ENCODE measurements at places on chromosomes 3 and 15.

GRCh38 chr15:75329571-75329970, 6.3 kb upstream of the COMMD4 start:
- no peak for DNase-seq

DNA sequence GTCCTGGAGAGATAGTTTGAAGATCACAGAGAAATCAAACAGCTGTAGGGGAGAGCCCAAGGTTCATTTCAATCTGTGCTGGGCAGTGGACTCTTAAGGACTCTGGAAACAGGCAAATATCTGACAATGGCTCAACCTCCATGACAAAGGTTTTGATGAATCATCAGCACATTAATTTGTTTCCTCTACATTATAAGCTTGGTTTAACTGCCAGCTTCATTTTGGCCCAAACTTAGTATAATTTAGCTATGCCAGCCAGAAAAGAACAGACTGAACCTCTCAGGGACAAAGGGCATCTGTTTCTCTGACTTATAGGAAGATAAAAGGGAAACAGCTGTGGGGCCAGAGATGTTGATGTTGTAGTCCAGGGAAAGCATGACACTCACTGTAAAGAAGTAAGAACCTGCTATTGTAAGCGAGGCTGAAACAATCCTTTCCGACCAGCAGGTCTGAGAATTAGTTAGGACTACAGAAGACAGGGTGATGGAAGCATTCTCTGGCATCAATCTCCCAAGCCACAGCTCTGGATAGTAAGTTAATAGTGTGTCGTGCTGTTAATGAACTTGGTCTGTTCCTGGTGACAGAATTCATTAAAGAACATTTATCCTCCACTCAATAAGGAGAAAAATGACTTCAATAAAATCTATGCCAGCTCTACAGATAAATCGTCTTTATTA, 110.1 kb downstream of the KCNMB2 start:
- DNase-seq: no peak

DNA sequence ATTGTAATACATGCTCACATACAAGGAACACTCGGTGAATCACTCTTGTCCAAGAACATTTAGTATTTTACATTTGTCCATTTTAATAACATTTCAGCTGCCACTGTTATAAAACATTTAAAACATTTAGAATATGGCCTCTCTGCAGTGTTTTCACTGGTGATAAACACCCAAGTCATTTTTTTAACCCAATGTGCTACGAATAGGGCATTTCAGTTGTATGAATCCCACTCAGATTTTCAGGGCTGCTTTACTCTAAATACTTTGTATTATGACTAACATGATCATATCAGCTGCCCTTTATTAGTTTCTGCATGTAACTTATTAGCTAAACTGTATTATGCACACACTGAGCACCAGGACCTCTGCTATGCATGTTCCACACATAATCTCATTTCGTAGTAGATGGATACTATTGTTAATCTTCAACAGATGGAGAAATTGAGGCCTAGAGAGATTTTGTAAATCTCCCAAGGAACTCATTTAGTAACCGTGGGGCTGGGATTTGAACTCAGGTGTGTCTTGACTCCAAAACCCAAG, 148.6 kb upstream of the CDIN1 start:
- DNase-seq: no peak

- no peak for DNase-seq
Observed at GRCh38 chr15:40190591-40190990, 29.7 kb downstream of the BUB1B start.

DNA sequence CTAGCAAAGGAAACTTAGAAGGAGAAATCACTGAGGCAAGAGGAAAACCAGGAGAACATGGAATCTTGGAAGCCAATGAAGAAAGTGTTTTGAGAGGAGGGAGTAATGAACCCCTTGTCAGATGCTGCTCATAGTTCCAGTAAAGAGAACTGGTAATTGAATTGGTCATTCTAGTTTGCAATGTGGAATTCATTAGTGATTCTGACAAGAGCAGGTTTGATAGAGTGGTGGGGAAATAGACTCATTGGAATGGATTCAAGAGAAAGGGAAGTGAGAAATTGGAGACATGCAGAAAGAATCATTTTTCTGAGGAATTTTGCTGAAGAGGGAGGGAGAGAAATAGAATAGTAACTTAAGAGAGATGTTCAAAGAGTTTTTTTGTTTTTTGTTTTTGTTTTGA, 21.0 kb downstream of the GLCE start:
- DNase-seq: no peak

DNA sequence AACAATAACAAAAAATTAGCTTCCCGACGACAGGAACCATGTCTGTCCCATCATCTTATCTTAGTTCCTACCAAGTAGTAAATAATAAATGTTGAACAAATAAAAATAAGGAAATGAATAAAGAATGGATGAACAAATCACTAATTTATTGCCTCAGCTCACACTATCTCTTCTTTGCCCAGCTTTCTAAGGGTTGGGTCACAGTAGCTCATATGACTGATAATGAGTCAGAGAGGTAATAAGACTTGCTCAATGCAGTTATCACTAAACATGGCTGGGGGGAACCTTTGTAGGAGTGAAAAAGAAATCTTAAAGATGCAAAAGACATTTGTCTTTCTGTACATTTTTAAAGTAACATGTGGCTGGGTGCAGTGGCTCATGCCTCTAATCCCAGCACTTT, 182.2 kb downstream of the WDR76 start:
- no peak for DNase-seq

- DNase-seq: no peak
Observed at GRCh38 chr15:57892181-57892580, 173.3 kb downstream of the ALDH1A2 start.

DNA sequence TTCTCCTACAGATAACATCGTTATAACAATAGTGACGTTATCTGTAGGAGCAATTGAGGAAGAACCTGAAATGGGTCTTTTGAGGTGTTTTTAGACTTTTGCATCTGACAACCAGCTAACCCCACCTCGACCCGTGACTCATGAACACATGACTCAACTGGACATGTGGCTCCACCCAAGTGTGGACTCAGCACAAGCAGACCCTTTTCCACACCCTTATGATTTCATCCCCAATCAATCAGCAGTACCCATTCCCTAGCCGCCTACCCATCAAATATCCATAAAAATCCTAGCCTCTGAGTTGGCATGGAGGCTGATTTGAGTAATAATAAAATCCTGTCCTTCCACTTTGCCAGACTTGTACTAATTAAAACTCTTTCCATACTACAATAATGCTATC, 255.4 kb downstream of the ARPP21 start:
- DNase-seq: no peak
